ENCODE measurements at places on chromosomes 11 and 22.
A peak's percentile ranks its signal among the peaks of the same experiment; 100 is the strongest.

DNA sequence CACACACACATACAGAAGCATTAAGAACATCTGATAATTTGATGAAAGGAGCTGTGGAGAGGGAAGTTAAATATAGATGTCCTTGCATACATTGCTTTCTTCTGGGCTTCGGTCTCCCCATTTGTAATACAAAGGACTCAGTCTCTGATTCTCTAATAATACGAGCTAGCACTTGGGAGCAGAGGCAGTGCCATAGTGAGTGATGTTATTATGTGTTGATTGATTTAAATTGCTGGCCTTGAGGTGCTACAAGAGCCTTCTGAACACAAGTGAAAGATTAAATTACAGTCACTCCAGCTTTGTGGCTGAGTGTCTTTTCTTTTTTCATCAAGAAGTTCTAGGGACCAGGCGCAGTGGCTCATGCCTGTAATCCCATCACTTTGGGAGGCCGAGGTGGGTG lies 61.5 kb upstream of the HMGXB4 start:
- DNase-seq, result no peak

- no peak for DNase-seq
Observed at GRCh38 chr11:30153008-30153407, 77.8 kb upstream of the FSHB start.

- DNase-seq, result no peak
Observed at GRCh38 chr11:8698917-8699441, 16.4 kb downstream of the RPL27A start.

DNA sequence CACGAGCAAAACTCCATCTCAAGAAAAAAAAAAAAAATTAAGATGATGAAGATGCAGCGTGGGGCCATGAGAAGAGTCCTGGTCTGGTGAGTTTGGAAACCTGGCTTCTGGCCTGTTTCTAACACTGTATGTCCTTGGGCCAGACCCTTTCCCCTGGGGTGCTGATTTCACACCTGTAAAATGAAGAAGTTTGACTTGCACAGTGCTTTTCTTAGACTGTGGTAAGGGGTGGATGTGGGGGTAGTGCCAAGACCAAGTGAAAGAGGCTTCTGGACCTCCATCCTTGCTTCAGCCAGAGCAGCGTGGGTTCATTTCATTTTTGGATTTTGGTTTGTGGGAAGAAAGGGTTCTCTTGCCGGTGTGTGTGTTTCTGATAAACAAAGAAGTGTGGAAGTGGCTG lies 42.1 kb downstream of the PTPRJ start:
- DNase-seq, result no peak

GRCh38 chr22:49767355-49768062 lies 60.2 kb downstream of the BRD1 start:
- DNase-seq, result peak; percentile 40

DNA sequence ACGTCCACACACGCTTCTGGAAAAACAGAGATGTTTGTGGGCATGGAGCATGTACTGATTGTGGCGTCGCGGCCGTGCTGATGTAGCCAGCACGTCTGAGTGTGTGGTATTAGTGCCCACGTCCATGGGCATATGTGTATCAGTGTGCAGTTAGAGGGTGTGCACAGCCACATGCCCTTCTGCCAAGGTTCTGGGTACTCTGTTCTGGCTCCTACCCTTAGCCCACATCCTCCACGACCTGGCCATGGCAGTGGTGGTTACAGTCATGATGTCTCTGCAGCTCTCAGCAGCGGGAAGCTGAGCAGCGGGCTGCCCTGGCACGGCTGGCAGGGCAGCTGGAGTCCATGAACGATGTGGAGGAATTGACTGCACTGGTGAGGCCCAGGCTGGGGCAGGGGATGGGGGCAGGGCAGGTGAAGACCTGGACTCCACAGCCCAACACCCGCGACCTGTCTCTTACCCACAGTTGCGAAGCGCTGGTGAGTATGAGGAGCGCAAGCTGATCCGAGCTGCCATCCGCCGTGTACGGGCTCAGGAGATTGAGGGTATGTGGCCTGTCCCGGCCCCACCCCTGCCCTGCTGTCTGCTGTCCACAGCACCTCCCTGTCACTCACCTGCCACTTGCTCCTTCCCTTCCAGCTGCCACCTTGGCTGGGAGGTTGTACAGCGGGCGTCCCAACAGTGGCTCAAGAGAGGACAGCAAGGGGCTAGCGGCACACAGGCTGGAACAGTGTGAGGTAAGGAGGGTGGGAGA lies 7.3 kb downstream of the SMTN start:
- no peak for DNase-seq

- DNase-seq, result peak; percentile 61
Observed at GRCh38 chr11:117815262-117815803, 9.2 kb downstream of the FXYD2 start.

DNA sequence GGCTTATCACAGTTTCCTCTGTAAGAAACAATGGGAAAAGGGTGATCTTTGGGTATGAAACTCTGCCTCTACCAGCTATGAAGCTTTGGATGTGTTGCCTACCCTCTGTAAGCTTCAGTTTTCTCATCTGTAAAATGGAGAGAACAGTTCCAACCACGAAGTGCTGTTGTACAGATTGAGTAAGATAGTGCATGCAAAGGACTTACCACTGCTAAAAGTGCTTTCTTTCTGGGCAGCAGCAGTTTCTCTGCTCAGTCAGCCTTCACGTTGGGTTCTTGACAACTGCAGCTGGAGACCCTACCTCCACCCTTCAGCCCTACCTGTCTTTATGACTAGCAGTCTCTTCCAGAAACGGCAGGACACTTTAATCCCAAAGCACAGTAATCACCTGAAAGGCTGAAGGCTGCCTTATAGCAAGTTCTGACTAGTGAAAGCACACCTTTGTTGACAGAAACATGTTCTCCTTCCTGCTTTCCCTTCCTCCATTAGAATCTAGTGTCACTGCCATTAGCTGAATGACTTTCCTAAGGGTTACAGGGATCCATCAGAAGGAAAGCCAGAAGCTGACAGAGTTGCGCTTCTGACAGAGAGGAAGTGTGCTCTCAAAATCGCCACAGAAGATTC lies 91.4 kb downstream of the RPL27A start:
- DNase-seq, result no peak

DNA sequence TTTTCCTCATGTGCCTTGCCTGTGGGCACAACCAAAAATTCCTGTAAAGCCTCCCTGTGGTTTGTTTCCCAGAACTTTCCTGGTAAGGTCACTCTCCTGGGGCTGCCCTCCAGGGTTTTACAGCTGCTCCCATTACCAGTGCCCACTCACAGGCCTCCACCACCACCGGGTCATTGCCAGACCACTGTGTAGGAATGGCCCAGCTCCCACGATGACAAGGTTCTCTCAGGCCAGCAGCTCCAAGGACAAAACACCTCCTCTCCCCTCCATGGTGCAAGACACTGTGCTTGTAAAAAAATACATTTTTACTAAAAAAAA lies 96.1 kb upstream of the AKIP1 start:
- DNase-seq, result no peak

DNA sequence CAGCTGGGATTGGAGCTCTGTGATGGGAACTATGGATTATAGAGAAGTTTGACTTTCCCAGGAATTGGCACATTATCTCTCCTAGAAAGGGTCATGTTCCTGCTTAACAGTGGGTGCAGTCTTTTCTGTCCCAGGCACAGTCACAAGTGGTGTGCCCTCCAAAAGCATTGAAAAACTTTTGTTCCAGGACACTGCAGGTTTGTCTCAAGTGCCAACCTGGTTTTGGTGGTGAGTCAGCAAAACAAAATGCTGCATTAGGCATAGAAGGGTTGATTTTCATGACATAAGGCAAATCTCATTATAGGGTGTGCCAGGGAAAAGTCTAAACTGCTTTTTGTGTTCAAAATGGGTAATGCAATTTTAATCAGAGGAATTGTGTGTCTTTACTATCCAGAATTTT lies 4.9 kb downstream of the HTATIP2 start:
- DNase-seq, result no peak

- DNase-seq, result no peak
Observed at GRCh38 chr11:71252269-71252769, at the start of gene SHANK2. TSS of gene SHANK2 (minus strand) at chr11:71252577. CDS start at chr11:71147326, 105,251 bp downstream.

GRCh38 chr11:35214226-35214770 lies 75.3 kb downstream of the CD44 start:
- DNase-seq, result no peak
